Non-pigmented ciliary epithelial cell (primary cell): ENCODE measurements at places on chromosomes 5 and 9.

GRCh38 chr5:125044491-125045282 is 298.2 kb upstream of the ZNF608 start:
- DNase-seq, result no peak

DNA sequence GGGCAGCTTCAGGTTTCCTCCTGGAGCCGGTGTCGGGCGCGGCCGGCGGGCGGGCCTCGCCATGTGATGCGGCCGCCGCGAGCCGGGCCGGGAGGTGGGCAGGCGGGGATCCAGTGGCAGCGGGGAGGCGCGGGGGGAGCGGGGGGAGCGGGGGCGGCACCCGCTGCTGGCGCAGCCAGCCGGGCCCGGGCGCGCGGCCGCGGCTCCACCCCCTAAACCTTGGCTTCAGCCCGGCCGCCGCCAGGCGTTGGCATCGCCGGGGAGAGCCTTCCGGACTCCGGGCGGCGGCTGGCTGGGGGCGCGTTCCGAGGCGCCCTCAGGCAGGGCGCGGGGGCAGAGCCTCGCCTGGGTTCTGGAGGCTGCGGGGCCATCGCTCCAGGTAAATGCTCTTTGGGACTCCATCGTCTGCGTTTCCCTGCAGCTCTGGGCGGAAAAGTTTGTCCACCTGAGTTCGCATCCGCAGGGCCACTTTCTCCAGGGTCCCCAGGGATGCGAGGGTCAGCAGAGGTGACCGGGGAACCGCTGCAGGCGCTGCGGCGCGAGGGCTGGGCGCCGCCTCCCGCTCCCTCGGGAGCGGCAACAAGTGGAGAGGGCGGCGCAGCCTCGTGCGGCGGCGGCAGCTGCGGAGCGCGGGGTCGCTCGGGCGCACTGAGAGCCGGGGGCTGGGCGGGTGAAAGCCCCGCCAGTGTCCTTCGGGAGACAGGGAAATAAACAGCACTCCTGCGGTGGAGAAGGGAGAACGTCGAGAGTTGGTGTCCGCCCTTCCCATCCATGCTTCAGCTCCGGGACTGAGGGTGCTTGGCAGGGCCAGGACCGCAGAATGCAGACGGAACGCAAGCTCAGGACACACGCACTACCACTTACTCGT is at the start of gene ARHGEF28:
Gene ARHGEF28 (plus strand): TSS at position 253 of the 868 bp plus-strand sequence. CDS start 58,656 bp downstream, outside the sequence.
- DNase-seq, result no peak

DNA sequence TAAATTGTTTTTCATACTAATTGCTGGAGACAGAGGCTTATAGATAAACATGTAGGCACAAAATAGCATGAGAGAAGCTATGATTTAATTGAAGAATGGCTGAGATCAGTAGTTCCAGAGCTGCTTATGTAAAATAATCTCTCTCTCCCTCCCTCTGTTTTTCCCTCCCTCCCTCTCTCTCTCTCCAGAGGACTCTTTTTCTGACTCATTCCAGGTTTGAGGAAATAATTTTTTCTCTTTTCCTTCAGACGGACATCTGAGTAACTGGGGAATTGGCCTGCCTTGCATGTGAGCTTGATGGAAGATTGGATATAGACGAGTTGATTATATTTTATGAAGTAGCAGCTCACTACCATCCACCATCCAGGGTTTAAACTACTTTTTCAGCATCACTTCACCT is 35.5 kb downstream of the KCTD16 start:
- DNase-seq, result no peak

- DNase-seq, result no peak
These were observed 292.4 kb upstream of the TLE4 start for GRCh38 chr9:79279356-79279755.

GRCh38 chr9:134325096-134325812 is 1.0 kb upstream of the RXRA start:
- DNase-seq, result no peak

GRCh38 chr9:89743216-89743572 is 138.4 kb downstream of the GADD45G start:
- DNase-seq, result no peak

DNA sequence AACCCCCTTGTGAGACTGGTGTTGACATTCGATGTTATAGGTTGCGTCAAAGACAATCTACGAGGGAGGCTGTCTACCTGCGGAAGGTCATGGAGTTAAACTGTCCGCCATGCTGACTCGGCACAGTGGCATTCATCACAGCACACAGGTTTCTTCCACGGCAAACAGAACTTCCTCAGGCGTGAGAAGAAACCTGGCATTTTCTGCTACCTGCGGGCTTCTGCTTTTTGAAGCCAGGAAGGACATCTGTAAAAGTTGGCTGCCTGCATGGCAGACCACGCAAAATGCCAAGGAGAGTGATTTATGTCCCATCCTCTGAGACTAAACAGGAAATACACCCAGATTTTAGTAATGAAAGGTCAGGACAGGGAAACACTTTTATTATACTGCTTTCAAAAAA is 809.8 kb upstream of the NUDT12 start:
- DNase-seq, result no peak

DNA sequence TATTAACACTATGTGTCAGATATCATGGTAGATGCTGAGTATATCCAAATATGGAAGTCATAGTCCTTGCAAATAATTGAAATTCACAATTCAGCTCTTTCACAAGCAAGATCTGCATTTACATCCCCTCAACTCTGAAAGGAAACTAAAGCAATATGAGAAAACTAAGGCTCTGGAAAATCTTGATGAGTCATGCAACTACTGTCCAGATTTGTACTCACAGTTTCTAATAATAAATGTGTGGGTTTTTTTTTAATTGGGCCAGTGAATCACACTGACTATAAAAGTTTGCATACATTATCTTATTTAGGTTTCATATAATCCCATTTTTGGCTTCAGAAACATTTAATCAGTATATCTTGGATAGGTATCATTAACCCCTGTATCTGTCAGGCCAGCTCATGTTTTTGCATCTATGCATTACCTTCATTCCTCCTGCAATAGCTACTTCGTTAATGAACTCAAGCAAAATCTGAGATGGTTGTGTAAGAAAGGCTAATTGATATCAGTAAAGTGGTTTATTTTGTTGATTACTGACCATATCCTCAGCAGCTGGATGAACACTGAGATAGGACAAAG is 58.7 kb upstream of the PRR16 start:
- DNase-seq, result peak; percentile 77

DNA sequence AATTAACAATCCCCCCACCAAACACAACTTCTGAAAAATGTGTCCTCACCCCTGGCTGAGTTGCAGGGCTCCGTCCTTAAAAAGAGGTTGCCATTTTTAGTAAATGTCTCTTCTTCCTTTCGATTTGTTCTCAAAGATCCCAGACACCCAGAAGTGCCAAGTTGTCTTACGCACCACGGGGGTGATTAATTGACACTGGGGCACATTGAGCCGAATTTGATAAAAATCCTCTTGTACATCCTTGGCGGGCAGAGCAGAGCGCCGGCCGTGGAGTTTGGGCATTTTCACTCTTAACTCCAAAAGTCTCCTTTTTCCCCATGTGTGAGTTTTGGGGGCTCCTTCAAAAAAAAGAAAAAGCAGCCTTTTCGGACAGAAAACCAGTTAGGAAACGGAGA is 4.5 kb downstream of the LMX1B start:
- DNase-seq, result no peak

DNA sequence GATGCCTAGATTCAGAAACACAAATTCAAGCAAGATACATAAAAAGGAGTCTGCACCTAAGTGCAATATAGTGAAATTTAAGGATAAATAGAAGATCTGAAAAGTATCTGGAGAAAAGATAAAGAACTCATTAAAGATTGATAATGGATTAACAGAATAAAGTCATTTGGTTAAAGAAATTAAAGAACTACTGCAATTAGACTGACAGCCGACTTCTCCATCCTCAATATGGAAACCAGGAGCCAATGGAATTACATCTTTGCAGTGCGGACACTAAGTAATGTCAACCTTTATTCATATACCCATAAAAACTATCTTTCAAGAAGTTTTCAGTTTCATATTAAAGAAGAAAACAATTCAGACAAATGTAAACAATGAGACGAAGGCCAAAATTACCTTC is 81.0 kb downstream of the MRPL36 start:
- no peak for DNase-seq

DNA sequence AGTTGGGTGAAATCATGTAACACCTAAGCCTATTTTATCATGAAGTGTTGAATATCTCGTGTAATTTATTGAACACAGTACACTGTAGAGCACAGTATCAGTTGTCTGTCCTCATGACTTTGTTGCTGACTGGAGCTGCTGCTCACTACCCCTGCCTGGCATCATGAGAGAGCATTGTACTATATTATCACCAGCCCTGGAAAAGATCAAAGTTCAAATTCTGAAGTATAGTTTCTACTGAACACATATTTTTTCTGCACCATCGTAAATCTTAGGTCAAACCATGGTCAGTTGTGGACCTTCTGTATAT is 169.3 kb upstream of the RAI14 start:
- no peak for DNase-seq

- DNase-seq, result no peak
These were observed 194.9 kb downstream of the PALM2AKAP2 start for GRCh38 chr9:109974918-109975276.

- no peak for DNase-seq
These were observed 130.1 kb downstream of the C9orf50 start for GRCh38 chr9:129490583-129491486.

DNA sequence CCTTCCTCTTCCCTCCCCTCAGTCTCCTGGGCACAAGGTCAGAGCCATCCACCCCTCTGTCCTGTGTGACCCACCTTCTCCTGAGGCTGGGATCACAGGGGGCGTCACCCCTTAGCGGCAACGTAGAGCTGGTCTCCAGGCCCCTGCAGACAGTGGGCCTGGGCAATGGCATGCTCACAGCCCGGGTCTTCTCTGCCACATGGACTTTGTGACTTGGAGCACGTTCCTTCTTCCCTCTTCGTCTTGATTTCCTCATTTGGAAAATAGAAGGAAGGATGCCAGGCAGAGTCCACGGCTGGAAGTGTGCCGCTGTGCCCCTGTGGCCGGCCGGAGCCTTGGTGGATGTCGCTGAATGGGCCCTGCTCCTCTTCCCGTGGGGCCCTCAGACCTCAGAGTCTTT is 10.0 kb downstream of the RXRA start:
- no peak for DNase-seq

DNA sequence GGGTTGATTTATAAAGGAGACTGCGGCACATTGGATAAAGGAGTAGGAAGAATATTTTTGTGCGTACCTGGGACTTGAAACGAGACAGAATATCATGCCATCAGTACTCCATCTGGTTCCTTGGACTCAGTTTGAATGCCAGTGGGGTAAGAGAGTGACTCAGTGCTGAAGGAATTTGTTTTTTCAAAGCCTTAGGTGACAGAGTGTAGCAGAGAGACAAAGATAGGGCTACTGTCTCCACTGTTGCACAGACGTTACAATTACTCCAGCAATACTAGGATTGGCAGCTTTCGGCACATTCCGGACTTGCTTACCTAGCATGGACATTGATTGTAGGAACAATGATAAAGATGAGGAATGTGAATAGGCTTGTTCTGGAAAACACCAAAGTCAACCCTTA is 250.7 kb downstream of the KCTD16 start:
- no peak for DNase-seq

DNA sequence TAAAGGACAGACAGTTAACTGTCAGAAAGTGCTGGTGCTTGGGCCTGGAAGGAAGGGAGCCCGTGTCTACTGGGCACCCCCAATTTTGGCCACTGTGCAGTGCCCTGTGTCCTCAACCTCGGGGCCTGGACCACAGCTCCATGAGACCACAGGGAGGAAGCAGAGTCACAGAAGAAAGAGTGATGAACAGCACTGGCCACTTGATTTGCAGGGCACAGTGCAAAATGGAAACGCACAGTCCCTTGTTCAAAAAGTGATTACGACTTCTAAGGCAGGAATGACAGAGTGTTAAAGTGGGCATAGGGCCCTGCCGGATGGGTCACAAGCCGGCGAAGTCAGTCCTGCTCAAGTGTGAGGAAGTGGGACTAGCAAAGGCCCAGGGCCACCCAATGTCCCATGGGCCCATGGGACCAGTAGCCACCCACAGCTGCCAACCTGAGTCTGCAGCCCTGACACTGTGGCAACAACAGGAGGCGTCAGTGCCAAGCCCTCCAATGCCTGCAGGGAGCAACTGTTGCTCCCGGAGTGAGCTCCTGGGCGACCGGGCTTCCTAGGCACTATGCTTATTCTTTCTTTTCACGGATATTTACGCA is 85.4 kb downstream of the ADAMTS2 start:
- DNase-seq, result no peak
